MM.1S (cell line): ENCODE measurements at places on chromosomes 5 and 9.

GRCh38 chr5:55915783-55916182 is 64.6 kb downstream of the IL31RA start:
- DNase-seq, result no peak

DNA sequence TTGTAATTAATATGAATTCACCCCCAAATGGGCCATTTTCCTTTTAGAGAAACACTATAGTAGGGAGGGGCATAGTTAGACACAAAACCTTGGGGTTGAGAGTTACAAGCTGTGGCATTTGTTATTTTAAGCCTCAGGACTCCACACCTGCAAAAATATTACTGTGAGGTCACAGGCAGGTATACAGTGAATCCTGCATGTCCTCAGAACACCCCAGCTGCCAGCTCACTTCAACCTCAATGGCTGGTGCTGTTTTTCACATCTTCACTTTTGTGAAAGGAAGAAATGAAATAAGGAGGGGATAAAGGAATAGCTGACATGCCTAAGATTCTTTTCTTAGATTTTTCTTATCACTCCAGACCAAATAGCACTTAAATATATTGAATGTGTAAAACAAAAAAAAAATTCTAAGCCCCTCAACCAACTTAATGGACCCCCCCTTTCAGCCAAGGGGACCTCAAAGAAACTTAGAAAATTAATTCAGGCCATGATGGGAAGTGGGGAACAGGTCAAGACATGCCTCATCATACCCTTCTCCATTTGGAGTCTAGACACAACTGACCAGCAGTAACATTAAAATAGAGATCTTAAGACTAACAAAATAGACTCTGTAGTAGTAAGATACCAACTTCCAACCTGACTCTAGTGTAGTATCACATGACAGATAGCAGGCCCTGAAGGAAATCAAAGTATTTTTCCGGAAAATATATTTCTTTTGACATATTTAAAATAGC is 9.2 kb downstream of the C9orf85 start:
- peak; percentile 90 for DNase-seq

DNA sequence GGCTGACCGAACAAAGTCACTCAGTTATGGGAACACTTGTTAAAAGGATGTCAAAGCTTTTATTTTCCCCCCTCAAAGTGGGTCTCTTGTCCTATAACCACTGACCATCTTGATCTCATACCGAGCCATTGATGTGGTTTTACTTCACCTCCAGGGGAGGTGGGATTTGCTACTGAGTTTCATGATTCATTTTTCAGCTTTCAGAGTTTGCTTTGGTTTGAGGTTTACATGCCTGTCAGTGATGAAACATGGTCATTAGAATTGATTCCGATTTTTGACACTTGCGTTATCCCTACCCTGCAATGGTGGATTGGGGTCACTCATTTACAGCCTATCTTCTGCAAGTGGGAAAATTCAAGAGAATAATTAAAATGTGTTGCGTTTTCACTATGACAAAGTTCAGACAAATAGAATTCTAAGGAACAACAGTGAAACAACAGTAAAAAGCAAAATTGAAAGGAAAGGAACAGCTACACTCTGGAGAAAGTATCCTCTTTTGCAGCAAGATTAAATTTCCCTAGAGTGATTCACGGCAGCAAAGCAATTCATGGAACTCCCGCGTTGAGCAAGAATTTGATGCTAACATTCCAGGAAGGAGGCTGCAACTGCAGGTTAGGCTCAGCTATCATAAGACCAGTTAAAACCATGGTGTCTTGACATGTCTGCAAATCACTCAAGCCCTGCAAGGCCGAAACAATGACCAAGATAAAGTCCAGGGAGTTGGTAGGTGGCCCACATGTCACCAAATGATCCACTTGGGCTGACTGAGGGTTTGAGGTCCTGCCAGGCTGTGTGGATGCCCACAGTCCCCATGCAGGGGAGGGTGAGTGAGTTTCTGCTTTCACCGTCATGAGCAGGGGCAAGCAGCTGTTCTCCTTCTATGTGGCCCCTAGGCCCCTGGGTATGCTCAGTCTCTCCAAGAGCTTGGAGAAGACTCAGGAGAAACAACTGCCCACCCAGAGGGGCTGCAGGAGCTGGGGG is 9.4 kb downstream of the GADD45G start:
- DNase-seq, result no peak

DNA sequence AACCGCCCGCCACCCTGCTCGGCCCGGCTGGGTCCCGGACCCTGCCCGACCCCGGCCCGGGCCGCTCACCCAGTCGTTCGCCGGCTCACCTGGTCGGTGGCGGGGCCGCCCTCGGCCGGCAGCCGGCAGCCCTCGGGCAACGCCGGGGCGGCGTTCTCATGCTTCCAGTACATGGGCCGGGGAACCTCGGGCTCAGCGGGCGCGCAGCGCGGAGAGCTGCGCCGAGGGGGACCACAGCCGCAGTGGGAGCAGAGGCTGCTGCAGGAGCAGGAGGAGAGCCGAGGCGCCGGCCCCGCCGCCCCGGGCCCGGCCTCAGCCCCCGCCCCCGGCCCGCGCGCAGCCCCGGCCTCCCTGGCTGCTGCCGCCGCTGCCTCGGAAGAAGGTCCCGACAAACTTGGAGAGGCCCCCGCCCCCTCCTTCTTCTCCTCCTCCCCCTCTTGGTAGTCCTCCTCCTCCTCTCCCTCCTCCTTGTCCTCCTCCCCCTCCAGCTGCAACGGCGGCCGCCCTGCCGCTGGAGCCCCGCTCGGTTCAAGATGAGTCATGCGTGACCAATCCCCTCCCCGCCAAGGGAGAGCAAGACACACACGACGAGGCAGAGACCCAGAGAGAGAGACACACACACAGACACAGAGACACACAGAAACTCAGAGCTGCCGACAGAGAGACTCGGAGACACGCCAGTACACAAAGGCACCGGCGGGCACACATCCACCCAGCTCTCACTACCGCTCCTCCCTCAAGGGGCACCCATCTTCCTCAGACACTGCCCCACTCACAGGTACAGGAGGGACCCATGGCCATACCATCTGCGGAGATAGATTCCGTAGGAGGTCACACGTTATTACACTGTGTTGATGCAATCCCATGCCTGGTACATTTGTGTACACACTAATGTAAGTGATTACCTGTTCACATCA is at the start of gene LHX6:
TSS of gene LHX6 (minus strand) at position 390 of the 917 bp plus-strand sequence. CDS start at position 173, 217 bp downstream.
- no peak for DNase-seq

- DNase-seq, result no peak
Measured at GRCh38 chr9:6911901-6912638, 154.3 kb downstream of the KDM4C start.

- no peak for DNase-seq
Measured at GRCh38 chr9:14400658-14400995, 86.7 kb upstream of the NFIB start.
